ENCODE measurements at places on chromosomes 7 and 10. TPM values are rescaled to one million over a fixed set of nuclear protein-coding genes. Genes with fewer than 3 reads are reported as not detected.
A peak's percentile ranks its signal among the peaks of the same experiment; 100 is the strongest.

- H3K36me3 ChIP-seq, result no peaks in the 10 kb centered on the region
- H3K4me3 ChIP-seq, result no peak overlapping the region
- DNase-seq, result no peak
- H3K27me3 ChIP-seq, result no peaks in the 10 kb centered on the region
Observed at GRCh38 chr10:4429571-4429970, 396.4 kb upstream of the AKR1E2 start.

GRCh38 chr10:110337906-110338305 lies 33.2 kb upstream of the SMNDC1 start:
- H3K27me3 ChIP-seq, result no peaks in the 10 kb centered on the region
- H3K4me1 ChIP-seq, result no peaks in the 10 kb centered on the region
- H3K36me3 ChIP-seq, result no peaks in the 10 kb centered on the region
- no peak overlapping the region for H3K27ac ChIP-seq

GRCh38 chr7:2159176-2159520 lies 73.6 kb downstream of the MAD1L1 start:
- no peaks in the 10 kb centered on the region for H3K36me3 ChIP-seq
- H3K27me3 ChIP-seq, result no peaks in the 10 kb centered on the region
- H3K4me1 ChIP-seq, result no peaks in the 10 kb centered on the region
- H3K27ac ChIP-seq, result no peak overlapping the region
- no peak overlapping the region for H3K4me3 ChIP-seq

DNA sequence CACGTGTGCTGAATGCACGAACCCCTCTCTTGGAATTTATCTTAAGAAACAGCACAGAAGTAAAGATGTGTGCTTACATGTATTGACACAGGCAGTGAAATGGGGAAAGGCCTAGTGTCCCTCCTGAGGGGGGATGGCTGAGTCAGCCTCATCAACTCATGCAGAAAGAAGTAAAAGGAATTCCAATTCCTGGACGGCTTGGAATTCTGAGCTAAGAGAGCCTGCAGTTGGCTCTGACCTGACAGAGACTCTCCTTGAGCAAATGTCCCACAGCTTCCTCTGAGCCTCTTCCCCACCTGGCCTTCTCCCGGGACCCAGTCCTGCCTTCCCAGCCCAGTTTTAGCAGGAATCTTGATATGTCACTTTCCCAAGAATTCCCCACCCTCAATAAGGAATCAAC lies 542.4 kb upstream of the ADARB2 start:
- DNase-seq, result no peak
- H3K27me3 ChIP-seq, result no peaks in the 10 kb centered on the region
- H3K27ac ChIP-seq, result no peak overlapping the region
- no peaks in the 10 kb centered on the region for H3K36me3 ChIP-seq
- H3K4me3 ChIP-seq, result no peak overlapping the region
- H3K4me1 ChIP-seq, result no peaks in the 10 kb centered on the region

GRCh38 chr10:91076991-91077548 lies 143.4 kb upstream of the PCGF5 start:
- no peak for DNase-seq
- H3K4me3 ChIP-seq, result peak overlapping the region; percentile 34
- H3K36me3 ChIP-seq, result no peaks in the 10 kb centered on the region
- no peaks in the 10 kb centered on the region for H3K27me3 ChIP-seq
- H3K27ac ChIP-seq, result peak overlapping the region; percentile 93
- peaks cover 24% of the 10 kb centered on the region for H3K4me1 ChIP-seq

- H3K27ac ChIP-seq, result no peak overlapping the region
- H3K27me3 ChIP-seq, result no peaks in the 10 kb centered on the region
- H3K4me3 ChIP-seq, result no peak overlapping the region
- H3K36me3 ChIP-seq, result no peaks in the 10 kb centered on the region
- DNase-seq, result no peak
Observed at GRCh38 chr7:142498364-142498763, 240.5 kb upstream of the PRSS58 start.

Gene EMX2
- not detected for total RNA-seq

All from ascending aorta (tissue), 2 donors.